Psoas muscle (tissue), 8 donors: ENCODE measurements at places on chromosomes 16 and 17.

- no peaks in the 10 kb centered on the region for H3K4me1 ChIP-seq
- no peak for DNase-seq
- no peak overlapping the region for H3K4me3 ChIP-seq
- no peak overlapping the region for H3K27ac ChIP-seq
- H3K36me3 ChIP-seq, result no peaks in the 10 kb centered on the region
These were observed 14.5 kb downstream of the RHBDL3 start for GRCh38 chr17:32279891-32280716.

GRCh38 chr17:70787721-70788300 lies 618.5 kb downstream of the KCNJ2 start:
- no peaks in the 10 kb centered on the region for H3K4me1 ChIP-seq
- no peaks in the 10 kb centered on the region for H3K27me3 ChIP-seq
- H3K27ac ChIP-seq, result no peak overlapping the region
- no peaks in the 10 kb centered on the region for H3K36me3 ChIP-seq

DNA sequence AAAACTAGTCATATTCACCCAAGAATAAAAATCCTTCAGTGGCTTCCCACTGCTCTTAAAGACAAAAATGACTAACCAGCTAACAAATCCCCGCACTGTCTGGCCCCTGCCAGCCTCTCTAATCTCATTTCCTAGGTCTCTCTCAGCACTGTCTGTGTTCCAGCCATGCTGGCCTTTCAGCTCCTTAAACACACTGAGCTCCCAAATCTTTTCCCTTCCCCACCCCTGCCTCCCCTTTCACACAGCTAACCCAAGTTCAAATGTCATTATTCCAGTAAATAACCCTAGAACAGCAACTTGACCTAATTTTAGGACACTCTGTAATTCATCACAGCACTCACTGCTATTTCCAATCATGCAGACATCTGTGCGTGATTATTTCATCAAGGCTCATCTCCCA lies 7.8 kb downstream of the SHCBP1 start:
- no peak for DNase-seq
- no peak overlapping the region for H3K27ac ChIP-seq
- H3K4me1 ChIP-seq, result no peaks in the 10 kb centered on the region
- H3K36me3 ChIP-seq, result no peaks in the 10 kb centered on the region
- H3K4me3 ChIP-seq, result no peak overlapping the region

DNA sequence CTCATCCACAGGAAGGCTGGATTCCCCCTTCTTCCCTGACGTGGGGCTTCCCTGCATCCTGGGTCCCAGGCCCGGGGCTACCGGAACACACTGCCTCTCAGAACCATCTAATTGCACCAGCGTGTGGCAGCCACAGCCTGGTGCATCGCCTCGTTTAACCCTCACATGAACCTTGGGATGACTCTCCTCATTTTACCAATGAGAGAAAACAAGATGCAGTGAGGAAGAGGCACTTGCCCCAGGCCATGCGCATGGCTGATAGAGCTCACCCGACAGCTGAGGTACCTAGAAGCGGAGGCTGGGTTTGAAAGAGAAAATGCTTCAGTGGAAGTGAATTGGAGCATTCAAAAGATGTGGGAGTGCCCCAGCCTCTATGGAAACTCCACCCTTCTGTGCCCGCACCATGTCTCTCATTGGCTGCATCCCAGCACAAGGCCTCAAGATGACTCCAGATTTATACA lies 162.3 kb downstream of the KATNIP start:
- no peak for DNase-seq
- no peaks in the 10 kb centered on the region for H3K4me1 ChIP-seq
- no peak overlapping the region for H3K4me3 ChIP-seq
- no peaks in the 10 kb centered on the region for H3K27me3 ChIP-seq
- no peak overlapping the region for H3K27ac ChIP-seq
